ENCODE measurements at places on chromosomes 4 and X.
A peak's percentile ranks its signal among the peaks of the same experiment; 100 is the strongest.

GRCh38 chr4:2249526-2250356 is 7.8 kb upstream of the HAUS3 start:
- DNase-seq: no peak

DNA sequence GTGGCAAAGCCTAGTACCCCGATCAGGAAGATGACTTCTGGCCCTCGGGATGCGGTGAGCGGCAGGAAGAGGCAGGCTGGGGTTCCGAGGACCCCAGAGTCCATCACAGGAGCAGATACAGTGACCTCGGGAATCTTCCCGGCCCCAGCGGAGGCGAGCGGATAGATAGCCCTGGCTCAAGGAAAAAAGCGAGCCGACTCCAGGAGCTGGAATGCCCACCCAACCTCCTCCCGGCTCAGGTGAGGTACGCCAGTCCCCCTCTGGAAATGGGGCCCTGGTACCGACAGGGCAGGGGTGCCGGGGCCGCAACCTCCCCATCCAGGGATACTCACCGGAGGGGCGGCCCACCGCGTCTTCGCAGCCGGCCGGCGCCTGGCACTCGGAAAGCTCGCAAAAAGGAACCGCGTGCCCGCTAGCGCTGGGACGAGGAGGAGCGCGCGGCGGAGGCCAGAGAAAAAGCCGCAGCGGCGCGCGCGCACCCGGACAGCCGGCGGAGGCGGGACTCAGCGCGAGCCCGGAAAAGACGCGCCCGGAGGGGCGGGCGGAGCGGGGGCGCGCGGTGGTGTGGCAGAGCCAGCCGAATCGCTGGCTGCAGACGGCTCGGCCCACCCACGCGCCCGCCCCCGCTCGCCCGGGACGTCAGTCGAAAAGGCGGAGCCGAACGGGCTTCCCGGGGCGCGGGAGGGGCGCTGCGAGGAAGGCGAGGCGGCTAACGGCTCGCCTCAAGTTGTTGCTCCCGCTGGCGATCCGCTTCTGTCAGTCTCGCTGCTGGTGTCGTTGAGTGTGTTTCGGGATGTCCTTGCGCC is at the start of gene ACSL4:
ACSL4 (minus strand) TSS at position 451 of the 806 bp plus-strand sequence. CDS start 49,894 bp downstream, outside the sequence.
- peak; percentile 78 for DNase-seq

GRCh38 chr4:76036855-76037254 is 985 bp upstream of the CXCL11 start:
- no peak for DNase-seq

DNA sequence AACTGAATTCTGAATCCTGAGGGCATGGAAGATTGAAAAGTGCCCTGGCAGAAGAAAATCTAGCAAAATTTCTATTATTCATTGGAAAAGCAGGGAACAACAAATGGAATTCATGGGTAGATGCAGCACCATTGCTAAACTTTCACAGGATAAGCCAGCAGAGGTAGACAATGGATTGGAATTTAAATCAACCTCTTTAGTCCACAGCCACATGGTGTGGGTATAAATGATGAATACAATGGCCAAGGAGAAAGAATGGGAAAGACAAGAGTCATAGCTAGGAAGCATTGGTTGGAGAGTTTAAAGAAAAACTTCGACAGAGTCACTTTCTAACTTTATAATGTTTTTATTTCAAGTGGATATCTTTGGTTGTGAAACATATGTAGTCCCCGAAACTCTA is 332.8 kb upstream of the PUDP start:
- DNase-seq: no peak

GRCh38 chrX:2679534-2680485 is 11.3 kb upstream of the CD99 start:
- DNase-seq: peak; percentile 73

GRCh38 chrX:22520128-22520828 is 247.6 kb downstream of the CBLL2 start:
- DNase-seq: no peak

DNA sequence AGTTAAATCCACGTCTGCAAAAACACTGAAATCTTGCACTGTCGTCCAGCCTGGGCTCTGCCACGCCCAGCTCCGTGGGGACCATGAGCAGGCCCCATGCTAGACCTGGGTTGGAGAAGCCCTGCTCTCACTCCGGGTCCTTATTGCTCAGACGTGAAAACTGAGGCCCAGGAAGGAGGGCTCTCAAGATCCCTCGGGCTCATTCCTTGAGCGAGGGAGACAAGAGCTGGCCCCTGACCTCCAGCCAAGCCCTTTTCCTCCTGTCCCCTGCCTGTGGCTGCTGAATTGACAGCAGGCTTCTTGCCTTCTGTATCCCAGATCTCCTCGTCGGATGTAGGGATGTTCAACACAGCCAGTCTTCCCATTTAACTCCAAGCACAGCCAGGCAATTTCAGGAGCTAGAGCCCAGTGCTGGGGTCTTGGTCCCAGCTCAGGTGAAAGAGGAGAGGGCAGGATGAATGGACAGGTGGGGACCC is 109.5 kb downstream of the CPZ start:
- DNase-seq: no peak

DNA sequence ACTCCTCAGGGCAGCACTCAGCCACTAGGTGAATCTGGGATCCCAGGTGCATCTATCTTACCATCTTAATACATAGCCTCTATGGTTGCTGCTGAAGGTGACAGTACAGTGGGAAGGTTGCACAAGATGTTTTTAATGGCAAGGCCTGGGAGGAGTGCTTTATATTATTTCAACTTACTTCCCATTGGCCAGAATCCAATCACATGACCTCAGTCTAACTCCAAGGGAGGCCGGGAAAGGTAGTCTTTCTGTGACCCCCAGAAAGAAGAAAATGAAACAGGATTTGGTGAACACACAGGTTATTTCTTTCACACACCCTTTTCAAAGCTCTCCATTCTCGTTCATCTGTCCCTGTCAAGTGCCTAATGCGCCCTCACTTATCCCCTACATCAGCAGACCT is 189.1 kb upstream of the ATP6AP2 start:
- no peak for DNase-seq

- DNase-seq: peak; percentile 39
Measured at GRCh38 chr4:89111833-89112563, 665 bp downstream of the TIGD2 start.

DNA sequence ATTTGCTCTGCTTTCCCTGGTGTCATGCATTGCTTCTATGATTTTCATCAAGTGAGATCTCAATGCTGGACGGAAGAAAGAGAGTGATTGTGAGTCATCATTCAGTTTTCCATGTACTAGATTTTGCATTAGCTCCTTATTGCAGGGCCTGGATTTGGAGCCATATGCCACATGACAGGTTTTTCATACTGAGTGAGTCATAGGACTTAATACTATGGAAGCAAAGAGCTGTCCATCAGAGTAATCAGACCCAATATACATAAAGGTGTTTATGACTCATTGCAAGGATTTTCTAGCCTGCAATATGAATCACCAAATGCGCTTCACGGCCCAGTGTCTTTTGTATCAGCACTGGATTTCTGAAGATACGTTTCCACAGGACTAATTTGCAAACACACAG is 11.2 kb upstream of the TFDP3 start:
- DNase-seq: peak; percentile 28

DNA sequence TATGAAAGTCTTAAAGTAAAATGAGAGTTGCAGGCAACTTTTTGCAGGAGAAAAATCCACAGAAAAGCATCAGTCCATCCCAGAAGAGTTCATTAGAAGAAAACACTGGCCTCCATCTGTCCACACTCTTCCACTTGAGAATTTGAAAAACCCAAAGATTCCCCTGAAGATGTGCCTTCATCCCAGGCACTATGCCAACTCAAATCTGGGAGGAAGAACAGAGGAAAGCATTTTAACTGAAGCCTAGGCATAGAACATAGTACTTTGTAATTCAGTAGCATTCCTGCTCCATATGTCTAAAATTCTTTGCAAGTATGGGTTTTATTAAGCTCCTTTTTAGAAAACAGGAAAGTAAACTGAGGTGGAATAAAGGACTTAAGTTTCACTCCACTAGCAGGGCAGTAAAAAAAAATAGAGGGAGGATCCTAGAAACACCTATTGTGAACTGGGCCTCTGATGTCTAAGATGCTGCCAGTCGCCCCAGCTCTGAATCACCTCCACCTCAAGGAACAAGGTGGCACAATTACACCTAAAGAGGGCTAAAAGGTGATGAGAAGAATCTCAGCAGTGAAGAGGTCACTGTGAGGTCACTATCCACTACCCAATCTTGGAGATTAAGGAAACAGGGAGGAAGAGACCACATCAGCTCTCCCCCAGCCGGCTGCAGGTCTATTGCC is 141.9 kb upstream of the FAM241A start:
- no peak for DNase-seq

Measured in T47D (cell line).